CD4-positive, alpha-beta T cell treated with Interleukin-10 for 1 hour (primary cell): ENCODE measurements at places on chromosomes 6 and 20.

- peak; percentile 70 for DNase-seq
Measured at GRCh38 chr6:73388800-73389512, 5.7 kb upstream of the DDX43 start.

- DNase-seq: no peak
Measured at GRCh38 chr6:42778122-42778521, 3.7 kb upstream of the BICRAL start.

DNA sequence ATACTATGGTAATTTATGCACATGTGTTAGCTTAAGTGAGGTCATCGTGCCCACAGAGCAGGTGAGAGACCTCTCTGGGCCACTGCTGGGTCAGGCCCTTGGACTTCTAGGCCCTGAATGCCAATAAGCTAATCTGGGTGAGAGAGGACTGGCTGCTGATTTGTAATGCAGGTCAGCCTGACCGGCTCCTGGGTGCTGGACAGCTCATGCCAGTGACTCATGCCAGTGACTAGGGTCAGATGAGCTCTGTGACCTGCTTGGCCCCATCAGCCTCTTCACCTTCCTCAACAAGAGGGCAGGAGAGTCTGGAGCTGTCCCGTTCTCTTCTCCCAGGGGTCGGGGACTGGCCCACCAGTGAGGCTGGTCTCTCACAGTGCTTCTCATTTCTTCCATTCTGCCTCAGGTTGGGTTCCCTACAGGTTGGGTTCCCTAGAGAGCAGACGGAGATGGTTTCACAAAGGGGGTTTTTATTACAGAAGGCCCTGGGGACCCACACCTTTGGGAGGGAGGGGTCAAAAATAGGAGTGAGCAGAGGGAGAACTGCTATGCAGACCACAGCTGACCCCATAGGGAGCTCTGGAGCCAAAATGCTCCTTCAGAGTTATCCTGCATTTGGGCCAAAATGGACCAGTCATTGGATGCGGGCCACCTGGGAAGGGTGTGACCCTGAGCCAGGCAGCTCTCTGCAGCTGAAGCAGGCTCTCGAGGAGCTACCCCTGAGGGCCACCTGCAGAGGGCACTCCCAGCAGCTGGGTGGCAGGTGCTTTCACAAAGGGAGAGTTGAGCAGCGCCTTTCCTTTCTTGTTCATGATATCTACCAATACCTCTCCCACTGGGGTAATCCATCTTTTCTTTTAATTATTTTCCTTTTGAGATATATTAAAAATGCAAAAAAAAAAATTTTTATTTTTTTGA lies 2.2 kb upstream of the OXT start:
- DNase-seq: peak; percentile 39

DNA sequence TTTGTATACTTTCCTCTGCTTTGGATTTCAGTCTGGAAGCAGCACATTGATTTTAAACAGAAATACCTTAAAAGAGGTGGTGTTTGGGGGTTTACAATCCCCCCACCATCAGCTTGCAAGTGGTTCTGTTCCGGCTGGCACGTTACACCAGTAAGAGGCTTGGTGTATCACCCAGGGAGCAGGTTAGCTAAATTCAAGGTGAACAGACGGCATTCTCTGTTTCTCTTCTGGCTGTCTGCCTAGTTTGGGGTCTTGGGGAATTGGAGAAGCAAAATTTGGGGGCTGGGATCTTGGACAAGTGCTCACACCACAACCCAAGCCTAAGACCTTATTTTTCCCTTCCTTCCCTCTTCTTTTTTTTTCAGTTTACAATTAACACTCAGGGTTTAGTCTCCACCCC lies 7.5 kb upstream of the APCDD1L start:
- DNase-seq: no peak

DNA sequence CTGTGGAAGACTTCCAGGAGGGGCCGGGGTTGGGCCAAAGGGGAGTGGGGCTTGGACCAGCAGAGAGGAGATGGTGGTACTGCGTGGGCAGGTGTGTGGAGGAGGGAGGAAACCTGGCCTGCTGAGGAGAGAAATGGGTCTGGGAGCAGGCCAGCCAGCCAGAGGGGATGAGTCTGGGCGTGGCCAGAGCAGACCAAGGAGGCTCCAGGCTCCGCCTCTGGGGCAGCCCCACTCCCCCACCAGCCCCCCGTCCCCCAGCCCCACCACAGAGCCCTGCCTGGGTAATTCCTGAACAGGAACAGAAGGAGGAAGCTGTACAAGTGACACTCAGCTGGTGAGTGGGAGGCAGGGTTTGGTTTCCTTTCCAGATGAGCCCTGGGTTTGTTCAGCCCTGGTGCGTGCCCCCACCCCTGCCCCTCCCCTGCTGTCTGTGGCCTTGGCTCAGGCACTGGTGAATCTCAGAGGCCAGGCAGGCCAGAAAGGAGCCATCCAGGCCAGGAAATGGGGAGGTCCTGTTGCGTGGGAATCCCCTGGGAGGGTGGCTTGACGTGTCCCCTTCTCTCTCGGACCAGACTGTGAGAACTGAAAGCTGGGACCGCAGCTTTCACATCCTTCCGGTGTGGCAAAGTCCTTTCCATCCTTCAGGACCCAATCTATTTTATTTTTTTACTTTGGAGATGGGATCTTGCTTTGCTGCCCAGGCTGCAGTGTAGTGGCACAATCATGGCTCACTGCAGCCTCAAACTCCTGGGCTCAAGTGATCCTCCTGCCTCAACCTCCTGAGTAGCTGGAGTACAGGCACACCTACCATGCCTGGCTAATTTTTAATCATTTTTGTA lies 9.4 kb upstream of the SRC start:
- peak; percentile 44 for DNase-seq

DNA sequence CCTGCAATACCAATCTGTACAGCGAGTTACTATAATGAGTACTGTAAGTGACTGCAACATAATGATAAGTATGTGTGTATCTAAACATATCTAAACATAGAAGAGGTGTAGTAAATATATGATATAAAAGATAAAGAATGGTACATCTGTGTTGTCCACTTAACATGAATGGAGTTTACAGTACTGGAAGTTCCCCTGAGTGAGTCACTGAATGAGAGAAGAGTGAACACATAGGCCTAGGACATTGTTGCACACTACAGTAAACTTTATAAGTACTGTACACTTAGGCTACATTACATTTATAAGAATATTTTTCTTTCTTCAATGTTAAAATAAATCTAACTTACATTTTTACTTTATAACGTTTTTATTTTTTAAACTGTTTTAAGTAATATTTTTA lies 380.4 kb downstream of the MMUT start:
- no peak for DNase-seq

- no peak for DNase-seq
Measured at GRCh38 chr6:82767037-82767436, 298.6 kb downstream of the UBE3D start.

- no peak for DNase-seq
Measured at GRCh38 chr6:26372308-26373144, 7.5 kb downstream of the BTN3A2 start.

DNA sequence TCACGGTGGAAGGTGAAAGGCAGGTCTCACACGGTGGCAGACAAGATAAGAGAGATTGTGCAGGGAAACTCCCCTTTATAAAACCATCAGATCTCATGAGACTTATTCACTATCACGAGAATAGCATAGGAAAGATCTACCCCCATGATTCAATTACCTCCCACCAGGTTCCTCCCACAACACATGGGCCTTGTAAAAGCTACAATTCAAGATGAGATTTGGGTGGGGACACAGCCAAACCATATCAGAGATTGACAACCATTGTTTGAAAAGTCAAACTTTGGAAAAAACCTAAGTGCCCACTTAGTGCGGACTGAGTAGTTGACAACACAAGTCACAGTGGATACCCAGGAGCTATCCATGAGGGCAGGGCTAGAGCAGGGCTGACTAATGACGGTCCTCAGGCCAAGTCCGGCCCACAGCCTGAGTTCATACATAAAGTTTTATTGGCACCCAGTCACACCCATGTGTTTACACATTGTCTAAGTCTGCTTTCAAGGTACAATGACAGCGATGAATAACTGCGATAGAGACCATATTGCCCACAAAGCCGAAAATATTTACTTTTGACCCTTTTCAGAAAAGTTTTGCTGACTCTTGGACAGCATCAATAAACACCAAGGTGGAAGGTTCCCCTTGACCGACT lies 33.8 kb upstream of the PMEPA1 start:
- no peak for DNase-seq

- DNase-seq: no peak
Measured at GRCh38 chr20:48155268-48155667, 370.0 kb upstream of the SULF2 start.

DNA sequence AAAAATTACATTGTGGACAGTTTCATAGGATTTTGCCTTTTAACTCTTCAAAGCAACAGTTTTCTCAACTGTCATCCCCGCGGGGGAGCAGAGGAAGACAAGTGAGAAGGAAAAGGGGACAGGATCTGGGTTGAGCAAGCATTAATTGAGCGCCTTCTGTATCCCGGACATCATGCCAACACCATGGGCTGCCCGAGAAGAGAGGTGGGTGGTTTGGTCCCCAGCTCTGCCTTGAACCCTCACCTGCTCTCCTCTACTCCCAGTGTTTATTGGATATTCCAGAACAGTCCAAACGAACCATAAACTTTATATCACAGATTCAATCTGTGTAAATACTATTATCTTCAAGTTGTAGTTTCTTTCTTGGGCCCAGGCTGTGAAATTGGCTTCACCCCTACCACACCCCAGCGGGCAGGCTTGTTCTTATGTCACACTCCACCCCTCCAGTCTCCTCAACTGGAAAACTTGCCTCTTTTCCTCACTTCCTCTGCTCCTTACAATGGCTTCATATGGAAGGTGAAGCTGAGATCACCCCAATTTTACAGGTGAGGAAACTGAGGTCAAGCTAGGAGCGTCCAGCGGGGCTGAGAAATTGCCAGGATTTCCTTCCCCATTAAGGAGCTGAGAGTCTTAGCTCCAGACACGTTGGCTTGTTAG lies 6.0 kb downstream of the PCK1 start:
- DNase-seq: no peak

GRCh38 chr6:5730585-5731263 lies 276.0 kb downstream of the NRN1 start:
- DNase-seq: no peak

GRCh38 chr6:152309648-152310047 lies 327.5 kb downstream of the SYNE1 start:
- DNase-seq: peak; percentile 63

- DNase-seq: no peak
Measured at GRCh38 chr6:5303682-5304081, 42.4 kb downstream of the FARS2 start.
